ENCODE measurements at places on chromosomes 4 and X.
A peak's percentile ranks its signal among the peaks of the same experiment; 100 is the strongest.

- no peak for DNase-seq
These were observed 58.0 kb upstream of the PTPN13 start for GRCh38 chr4:86536151-86536550.

- no peak for DNase-seq
These were observed 745.1 kb upstream of the TENM3 start for GRCh38 chr4:181498148-181498547.

- DNase-seq = no peak
These were observed 84.5 kb downstream of the AASDH start for GRCh38 chr4:56302760-56303159.

- DNase-seq = peak; percentile 67
These were observed 52.9 kb downstream of the SUPT20HL2 start for GRCh38 chrX:24260842-24261550.

DNA sequence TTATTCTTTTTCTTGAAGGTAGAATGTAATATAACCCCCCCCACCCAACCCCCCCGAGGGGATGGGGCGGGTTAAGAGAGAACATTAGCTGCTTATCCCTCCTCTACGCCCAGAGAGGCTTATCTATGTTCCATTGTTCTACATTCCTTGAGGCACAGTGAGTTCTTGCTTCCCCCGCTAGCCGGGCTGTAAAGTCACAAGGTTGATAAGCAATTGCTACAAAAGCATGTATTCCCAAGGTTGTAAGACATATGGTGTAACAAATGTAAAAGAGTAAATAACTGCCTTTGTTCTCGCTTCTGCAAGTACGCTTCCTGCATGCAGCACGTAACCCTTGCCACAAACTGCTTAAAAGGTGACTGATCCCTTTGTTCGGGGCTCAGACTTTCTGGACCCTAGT lies 8.2 kb downstream of the DCAF8L2 start:
- DNase-seq = no peak

DNA sequence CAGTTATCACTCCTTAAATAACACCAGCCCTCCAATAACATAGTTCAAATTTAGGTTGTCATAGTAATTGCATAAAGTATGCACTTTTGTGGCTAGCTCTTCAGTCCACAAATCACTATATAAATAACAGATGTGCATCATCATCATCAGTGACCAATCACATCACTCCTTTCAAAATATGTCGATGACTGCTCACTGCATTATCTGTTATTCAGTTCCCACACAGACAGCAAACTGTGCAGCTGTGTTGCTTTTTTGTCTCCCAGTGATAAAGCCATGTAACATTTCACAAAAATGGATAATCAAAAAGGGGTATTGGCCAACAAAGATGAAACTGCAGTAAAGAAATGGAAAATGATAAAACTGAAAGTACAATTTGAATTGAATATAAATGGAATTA lies 205.4 kb downstream of the DCLK2 start:
- DNase-seq = peak; percentile 31

DNA sequence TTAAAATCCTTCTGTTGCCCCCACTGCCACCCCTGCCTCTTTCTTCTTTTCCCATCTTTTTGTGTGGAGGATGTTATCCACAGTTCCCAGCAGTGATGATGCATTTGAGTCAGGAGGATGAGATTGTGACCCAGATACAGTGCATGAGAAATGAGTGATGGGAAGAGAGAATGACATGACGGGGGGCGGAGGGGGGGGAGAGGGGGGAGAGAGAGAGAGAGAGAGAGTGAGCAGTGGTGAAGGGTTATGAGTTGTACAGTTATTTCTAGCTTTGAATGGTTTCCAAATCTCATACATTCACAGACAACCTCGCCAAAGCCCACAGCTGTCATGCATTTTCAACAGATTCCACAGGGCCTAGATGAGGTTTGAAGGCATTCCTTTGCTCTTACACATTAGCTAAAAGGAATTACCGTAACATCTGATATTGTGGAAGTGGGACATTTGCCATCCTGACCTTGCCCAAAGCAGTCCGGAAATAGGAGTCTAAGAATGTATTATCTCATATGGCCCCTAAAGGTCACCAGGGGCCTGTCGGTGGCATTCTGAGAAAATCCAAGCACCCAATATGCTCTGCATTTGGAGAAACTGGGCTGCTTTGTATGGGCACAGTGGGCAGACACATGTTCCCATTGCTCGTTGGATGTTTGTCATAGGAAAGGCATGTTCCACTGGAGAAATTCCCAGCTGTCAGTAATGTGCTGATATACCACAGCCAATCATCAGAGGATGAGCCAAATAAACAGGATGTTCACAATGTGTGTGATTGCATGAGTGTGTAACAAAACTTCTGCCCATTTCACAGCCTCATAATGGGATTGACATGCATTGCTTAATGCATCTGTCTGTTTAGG lies 435.8 kb downstream of the SPRY1 start:
- peak; percentile 99 for DNase-seq

GRCh38 chr4:140134746-140135425 lies 19.1 kb downstream of the MAML3 start:
- no peak for DNase-seq

DNA sequence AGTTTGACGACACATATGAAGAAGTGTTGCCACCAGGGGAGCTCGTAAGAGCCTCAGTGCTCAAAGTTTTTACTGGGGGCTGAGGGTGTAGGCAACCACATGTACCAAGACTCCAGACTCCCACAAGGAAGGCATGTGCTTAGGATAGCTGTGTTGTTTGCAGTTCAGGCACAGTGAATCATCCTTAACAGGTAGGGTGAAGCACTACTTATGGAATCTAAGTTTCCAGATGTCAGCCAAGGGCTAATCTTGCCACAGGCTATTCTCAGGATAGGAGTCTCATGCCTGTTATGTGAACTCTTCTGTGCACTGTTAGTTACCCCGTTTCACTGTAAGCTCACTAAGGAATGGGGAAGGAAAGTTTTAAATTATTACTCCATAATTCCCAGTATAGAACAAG lies 202.6 kb downstream of the TMA16 start:
- no peak for DNase-seq

GRCh38 chrX:109301177-109301576 lies 180.7 kb downstream of the GUCY2F start:
- DNase-seq = no peak

DNA sequence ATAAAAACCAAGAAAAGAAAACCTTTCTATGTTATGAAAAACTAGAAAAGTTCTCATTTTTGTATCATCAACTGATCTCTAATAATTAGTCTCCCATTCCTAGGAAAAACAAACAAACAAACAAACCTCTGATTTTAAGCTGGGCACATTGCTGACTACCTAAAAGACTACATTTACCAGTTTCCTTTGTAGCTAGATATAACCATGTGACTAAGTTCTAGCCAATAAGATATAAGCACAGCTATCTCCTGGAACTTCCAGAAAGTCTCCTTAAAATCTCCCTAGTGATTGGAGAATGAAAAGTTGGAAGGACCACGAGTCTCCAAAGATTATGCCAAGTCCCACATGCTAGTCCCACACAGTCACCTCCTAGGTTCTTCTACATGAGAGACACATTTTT lies 108.9 kb downstream of the NR3C2 start:
- no peak for DNase-seq

DNA sequence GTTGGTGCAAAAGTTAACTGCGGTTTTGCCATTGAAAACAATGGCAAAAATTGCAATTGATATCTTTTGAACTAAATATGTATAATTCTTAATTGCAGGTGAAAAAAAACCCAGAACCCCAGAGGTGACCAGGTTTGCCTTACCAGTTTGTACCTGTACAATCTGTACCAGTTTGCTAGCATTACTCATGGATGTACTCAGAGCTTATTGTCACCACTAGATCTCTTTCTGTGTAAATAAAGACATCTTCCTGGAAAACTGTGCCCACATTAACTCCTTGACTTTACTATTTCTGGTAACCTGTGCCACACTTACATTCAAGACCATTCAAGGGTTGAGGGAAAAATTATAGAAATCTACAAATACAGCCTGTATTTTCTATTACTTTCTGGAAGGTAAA lies 139.7 kb downstream of the ELOVL6 start:
- DNase-seq = no peak

DNA sequence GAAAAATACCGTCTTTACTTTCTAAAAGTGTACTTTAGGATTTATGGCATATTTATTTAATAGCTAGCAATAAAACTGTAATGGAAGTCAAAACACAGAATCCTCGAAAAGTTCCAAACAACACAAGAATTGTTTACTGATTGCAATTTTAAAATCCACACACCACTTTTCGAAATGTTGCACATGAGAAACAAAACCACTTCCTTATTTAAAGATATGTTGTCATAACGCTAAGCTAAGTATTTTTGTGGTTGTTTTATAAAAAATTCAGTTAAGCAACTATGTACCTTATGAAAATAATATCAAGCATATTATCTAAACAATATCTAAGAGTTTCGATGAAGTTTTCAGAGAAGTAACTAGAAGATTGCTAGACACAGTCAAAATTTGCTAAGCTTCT lies 344 bp downstream of the TMPRSS11D start:
- no peak for DNase-seq

DNA sequence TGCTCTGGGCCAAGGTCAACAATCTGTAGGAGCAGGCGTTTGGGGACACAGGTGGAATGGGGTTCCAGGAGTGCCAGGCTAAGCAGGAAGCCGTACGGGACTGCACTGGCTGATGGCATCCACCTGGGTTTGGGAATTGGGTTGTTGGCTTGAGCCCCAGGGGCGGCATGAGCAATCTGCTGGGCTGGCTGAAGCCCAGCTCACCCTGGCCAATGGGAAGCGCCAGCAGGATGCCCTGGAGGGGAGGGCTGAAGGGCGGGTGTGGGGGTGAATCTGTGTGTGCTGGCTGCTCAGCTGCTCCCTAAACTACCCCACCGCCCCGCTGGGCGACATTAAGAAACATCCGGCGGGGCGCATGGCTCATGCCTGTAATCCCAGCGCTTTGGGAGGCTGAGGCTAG lies 8.9 kb upstream of the RGS12 start:
- no peak for DNase-seq

GRCh38 chr4:103011378-103012025 lies 8.0 kb downstream of the SLC9B1 start:
- DNase-seq = no peak

- DNase-seq = no peak
These were observed 65.4 kb upstream of the NKX1-1 start for GRCh38 chr4:1471443-1472147.

DNA sequence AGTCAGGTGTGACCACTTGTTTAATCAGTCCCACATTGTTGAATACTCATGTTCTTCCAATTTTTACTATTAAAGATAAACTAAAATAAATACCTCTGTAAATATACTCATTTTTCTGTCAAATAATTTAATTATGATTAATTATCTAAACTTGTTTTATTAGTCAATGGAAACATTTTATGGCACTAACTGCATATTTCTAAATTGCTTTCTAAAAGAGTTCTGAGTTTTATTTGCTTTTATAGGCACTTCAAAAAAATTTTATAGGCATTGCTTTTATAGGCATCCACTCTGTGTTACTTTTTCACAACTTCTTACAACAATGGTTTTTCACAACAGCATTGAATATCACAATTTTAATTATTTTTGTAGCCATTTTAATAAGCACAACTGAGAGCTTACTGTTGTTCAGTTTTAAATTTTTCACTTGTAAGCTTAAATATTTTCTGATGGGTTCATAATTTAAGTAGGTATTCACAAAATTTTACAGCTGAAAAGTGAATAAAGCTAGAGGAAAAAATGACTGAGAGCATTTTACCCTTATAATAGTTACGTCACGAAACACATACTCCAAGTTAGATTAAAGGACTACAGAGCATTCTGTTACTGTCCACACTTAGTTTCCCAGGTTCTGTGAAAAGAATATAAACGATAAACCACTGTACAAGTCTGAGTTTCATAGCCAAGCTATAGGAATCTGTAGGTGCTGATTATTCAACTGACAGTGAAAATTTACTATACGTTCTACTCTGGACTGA lies 140.8 kb upstream of the ETNPPL start:
- no peak for DNase-seq

DNA sequence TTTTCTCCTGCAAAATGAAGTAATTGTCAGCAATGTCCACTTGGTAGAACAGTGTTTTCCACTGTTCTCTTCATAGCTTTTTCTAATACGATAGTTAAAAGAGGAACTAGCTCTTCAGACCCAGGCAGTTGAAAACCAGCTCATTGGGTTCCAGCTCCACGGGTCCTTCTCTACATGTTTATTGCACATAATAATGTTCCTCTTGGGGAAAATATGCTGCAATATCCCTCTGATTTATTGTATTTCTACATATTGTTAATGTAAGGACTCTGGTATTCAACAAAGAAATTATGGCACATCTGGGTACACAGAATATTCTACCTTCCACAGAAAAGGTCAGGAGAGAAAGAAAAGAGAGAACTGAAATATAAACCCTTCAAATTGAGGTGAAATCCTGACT lies 473.4 kb downstream of the TRIML1 start:
- DNase-seq = no peak

DNA sequence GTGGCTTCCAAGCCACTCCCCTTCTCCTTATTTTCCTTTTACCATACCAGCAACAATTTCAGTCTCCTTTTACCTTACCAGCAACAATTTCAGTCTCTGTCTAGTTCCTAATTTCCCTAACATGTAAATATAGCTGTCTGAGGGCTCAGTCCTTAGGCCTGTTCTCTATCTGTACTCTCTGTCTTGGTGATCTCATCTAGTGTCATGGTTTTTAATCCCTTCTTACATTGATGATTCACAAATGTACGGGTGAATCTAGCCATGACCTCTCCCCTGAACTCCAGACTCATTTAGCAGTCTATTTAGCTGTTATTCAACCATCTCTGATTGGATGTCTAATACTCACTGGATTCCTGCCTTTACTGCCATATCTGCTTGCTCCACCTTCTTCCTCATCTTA lies 7.2 kb downstream of the IL15 start:
- DNase-seq = no peak

- DNase-seq = peak; percentile 85
These were observed 14.7 kb upstream of the DCHS2 start for GRCh38 chr4:154506253-154506652.

- DNase-seq = no peak
These were observed 27.4 kb downstream of the SEL1L3 start for GRCh38 chr4:25835384-25835783.

DNA sequence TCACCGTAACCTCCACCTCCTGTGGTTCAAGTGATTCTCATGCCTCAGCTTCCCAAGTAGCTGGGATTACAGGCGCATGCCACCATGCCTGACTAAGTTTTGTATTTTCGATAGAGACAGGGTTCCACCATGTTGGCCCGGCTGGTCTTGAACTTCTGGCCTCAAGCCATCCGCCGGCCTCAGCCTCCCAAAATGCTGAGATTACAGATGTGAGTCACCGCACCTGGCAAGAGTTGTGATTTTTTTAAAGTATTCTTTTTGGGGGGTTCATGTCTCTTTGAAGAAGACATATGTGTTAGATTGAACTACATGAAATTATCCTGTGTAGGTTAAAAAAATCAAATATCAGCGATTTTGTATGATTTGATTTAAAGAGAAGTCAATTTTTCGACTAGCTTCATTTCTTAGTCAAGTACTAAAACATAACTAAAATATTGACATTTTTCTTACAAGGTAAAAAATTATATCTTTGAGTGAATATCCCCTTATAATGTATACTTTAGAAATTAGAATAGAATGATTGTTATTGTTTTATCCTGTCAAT lies 60.3 kb upstream of the ANTXR2 start:
- no peak for DNase-seq

Measured in lung (tissue), 17 donors.